ENCODE measurements at places on chromosomes 16 and 17.
A peak's percentile ranks its signal among the peaks of the same experiment; 100 is the strongest.

DNA sequence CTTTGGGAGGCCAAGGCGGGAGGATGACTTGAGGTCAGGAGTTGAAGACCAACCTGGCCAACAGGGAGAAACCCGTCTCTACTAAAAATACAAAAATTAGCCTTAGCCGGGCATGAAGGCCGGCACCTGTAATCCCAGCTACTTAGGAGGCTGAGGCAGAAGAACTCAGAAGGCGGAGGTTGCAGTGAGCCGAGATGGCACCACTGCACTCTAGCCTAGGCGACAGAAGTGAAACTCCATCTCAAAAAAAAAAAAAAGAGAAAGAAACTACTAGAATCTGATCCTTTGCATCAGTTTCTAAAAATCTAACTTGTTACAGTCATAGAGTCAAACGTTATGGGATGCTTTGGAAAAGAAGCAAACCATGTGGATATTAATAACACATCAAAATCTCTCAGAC lies 1.6 kb upstream of the PECAM1 start:
- no peak for DNase-seq

DNA sequence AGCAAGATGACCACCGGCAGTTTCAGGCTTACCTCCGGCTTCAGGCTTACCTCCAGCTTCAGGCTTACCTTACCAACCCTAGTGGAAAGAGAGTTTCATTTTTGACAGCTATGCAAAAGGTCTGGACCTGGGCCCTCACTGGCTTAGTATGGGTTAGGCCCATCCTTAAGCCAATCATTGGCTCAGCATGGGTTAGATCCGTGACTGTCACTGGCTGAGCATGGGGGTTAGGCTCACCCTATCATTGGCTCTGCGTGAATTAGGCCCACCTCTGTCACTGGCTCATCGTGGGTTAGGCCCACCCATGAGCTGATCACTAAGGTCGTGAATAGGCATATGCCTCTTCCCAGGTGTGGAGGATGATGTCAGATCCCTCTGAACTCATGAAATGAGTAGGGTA lies 8.1 kb downstream of the NDE1 start:
- DNase-seq: no peak

GRCh38 chr17:28878981-28879380 lies 18.6 kb downstream of the FLOT2 start:
- DNase-seq: peak; percentile 26

GRCh38 chr16:70703041-70703834 lies 17.4 kb upstream of the MTSS2 start:
- DNase-seq: peak; percentile 81

GRCh38 chr16:19008245-19009169 lies 24.8 kb downstream of the TMC7 start:
- peak; percentile 60 for DNase-seq

GRCh38 chr16:73154063-73154870 lies 106.3 kb upstream of the ZFHX3 start:
- DNase-seq: no peak

DNA sequence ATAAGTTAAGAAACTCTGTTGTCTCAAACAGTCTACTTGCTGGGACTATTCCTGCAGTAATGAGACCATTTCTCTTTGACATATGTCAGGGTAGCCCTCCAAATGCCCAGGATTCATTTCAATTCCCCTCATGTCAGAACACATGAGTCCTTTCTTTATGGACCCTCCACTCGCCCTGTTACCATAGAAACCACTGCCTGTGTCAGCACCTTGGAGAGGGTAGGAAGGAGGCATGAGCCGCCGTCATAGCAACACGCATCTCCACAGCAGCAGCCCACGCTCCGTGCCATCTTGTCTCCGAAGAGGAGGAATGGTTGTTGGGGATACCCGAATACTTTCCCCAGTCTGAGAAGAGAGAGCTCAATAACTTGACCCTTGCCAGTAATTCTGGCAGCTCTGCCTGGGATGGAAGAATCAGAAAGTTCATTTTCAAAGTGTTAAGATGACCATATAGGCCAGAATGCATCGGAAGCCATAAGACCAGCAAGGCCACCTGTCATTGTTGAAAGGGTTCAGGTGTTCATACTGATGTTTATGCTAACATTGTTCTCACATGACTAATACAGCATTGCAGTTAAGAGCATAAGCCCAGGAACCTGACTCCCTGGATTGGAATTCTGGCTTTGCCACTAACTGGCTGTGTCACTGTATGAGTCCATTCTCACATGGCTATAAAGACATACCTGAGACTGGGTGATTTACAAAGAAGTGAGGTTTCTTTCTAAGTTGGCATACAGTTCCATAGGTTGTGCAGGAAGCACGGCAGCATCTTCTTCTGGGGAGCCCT lies 141.3 kb downstream of the ABCC12 start:
- DNase-seq: no peak

DNA sequence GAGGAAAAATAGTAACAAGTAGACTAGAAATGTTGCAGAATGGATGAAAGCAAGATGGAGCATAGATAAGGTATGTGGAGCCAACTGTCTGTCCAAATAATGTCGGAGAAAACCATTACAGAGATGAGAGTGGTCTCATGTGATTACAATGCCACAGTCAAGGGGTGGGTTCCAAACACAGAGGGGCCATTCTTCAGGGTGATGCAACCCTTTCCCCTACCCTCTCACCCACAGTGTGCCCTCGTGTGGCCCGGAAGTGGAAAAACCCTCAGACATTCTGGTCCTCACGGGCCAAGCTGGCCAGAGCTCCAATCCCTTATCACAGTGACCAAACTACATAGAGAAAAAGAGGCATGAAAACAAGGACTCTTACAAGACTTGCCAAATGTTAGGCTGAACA lies 17.7 kb upstream of the HS3ST3A1 start:
- no peak for DNase-seq

GRCh38 chr17:51103050-51103449 lies 17.6 kb downstream of the SPAG9 start:
- DNase-seq: no peak

DNA sequence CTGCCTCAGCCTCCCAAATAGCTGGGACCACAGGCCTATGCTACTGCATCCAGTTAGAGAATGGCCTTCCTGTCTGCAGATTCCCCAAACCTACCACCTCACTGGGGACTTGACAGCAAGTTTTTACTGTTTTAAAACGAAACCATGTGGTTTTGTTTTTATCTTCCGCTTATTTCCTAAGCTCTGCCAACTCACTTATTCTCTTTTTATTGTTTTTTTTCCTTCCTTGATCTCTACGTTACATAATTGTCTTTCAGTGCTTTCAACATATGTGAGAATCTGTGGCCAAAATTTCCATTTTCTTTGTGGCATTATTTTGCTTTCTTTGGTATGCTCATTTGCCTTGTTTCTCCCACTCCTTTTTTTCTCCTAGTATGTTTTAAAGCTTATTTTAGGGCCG lies 14.6 kb upstream of the SLC38A7 start:
- DNase-seq: no peak

GRCh38 chr17:39607851-39608130 lies at the start of gene NEUROD2:
Gene NEUROD2, minus strand, starts transcription at chr17:39607920. Its CDS starts 1,321 bp downstream, at chr17:39606599.
- DNase-seq: no peak

DNA sequence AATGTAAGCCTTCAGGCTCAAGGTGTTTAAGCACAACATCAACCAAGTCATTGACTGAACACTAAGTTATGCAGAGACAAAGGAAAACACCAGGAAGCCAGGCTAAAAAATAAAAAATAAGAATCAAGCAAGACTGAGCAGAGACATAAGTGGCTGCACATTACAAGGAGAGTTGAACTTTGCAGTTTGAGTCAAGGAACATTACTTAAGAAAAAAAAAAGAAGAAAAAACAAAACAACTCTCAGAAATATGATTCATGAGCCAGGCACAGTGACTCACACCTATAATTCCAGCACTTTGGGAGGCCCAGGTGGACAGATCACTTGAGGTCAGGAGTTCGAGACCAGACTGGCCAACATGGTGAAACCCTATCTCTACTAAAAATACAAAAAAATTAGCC lies 168.1 kb downstream of the C16orf95 start:
- no peak for DNase-seq

GRCh38 chr16:19179546-19180490 lies 11.8 kb downstream of the SYT17 start:
- DNase-seq: peak; percentile 42

DNA sequence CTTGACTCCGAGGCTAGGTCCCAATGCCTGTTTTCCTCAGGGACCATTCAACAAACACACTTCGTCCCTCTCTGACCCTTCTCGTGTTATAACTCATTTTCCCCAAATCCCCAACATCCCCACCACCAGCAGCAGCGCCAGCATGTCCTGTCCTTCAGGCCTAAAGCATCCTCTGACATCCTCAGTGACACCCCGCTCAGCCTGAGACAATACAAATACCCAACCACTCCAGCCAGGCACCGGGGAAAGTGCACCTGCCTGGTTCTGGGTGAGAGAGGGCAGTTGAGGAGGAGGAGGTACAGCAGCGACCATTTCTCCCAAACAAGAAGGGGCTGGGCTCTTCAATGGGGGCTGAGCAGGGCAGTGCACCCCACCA lies 4.7 kb downstream of the MNT start:
- no peak for DNase-seq

- DNase-seq: no peak
These were observed 221.3 kb upstream of the KCNJ16 start for GRCh38 chr17:69853541-69854224.

GRCh38 chr17:75176625-75177024 lies 6.1 kb downstream of the SUMO2 start:
- DNase-seq: no peak

GRCh38 chr17:12081720-12082119 lies 61.0 kb downstream of the MAP2K4 start:
- no peak for DNase-seq

DNA sequence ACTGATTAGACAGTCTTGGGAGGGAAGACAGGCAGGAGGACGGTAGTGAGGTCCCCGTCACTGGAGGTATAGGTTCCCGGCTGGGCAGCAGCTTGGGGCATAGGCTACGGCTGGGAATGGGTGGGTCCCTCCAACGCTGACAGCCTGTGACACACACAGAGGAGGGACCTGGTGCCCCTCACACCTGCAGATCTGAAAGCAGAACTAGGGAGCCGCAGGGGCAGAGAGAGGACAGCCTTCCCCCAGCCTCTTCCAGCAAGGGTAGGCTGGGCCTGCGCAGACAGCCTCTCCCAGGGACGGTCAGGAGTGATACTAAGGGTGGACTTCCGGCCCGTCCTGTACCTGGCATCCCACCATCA lies 2.0 kb downstream of the P2RX1 start:
- DNase-seq: no peak

DNA sequence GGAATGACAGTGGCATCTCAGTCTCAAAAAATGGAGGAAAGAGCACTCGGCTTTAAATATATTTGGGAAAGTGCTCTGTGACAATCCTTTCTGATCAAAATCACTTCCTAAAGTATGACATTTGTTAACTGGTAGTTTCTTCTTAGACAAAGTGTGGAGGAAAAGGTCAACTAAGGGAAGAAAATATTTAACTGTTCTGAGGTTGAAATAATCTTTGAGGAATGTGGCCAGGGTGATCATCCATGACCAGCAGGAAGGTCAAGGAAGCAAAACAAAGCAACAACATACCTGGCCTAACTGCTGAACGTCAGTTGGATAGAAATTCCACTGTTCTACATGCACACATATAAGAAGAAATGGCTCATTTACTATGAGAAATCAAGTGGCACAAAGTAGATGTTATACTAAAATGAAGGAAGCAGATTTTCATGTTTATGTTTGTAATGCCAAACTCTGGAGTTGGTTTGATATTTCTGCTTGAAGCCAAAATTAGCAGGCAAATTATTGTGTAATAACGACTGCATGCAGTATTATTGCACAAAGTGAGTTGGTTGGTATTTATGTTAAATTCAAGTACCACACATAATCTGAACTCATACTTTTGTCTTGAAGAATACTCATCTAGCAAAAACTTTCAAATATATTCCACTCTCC lies 87.3 kb upstream of the CORO6 start:
- no peak for DNase-seq

DNA sequence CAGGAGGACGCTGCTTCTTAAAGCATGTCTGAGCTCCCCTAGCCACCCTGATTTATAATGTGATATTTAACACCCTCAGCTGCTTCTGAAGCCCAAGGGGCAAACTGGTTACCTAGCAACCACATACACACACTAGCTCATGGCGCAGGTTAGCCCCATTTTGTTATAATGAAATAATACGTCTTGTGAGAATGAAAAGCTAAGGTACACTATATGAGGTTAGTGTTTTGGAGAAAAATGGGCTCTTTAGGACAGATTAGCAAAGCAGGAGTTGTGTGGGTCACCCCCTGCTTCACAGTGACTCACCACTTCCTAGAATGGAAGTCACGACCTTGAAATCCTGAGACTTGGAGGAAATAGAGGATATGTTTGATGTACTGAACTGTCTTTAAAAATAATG lies 404.8 kb upstream of the HSBP1 start:
- no peak for DNase-seq

- no peak for DNase-seq
These were observed 145.3 kb downstream of the FOXL1 start for GRCh38 chr16:86723689-86724088.

GRCh38 chr17:31374094-31374447 lies 17.4 kb upstream of the RAB11FIP4 start:
- no peak for DNase-seq

- no peak for DNase-seq
These were observed 29.0 kb downstream of the TRPV2 start for GRCh38 chr17:16444258-16444886.

DNA sequence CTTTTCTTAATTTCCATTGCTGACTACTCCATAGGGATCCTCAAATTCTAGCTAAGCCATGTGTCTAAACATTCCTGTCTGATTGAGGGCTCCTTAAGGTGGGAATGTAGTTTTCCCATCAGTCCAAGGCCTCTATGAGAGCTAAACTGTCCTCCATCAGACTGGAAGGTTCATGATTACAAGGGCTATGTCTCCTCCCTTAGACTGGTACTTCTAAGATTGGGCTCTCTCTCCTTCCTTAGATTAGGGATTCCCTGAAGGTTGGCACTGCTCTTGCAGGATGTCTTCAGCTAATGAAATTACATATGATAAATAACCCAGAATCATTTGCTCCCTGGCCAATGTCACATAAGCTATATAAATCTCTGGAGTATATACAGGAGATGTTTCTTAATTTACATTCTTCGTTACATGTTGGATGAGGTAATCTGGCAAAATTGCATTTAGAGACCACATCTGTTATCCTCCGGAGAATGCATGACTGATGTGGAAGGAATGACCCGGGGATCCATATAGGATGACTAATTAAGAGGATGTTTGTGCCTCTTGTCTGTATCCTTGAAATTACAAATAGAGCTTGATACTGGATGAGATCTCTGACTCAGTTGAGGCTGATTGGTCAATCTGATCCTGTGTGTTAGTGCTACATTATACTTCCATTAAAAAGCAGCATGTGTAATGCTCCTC lies 14.2 kb downstream of the B4GALNT2 start:
- DNase-seq: peak; percentile 92

- DNase-seq: no peak
These were observed 1.2 kb downstream of the NFATC3 start for GRCh38 chr16:68086336-68086841.

DNA sequence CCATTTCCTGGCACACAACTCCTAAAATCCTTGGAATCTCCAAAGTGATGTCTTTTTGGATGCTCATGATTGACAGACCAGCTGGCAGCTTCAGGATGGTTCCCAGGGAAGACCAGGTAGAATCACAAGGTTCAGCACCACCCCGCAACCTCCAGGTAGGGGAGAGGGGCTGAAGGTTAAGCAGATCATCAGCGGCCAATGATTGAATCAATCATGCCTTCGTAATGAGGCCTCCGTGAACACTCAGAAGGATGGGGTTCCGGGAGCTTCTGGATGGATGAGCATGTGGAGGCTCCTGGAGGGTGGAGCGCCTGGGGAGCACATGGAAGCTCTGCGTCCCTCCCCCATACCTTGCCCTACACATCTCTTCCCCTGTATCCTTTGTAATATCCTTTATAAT lies 185.9 kb downstream of the SEC14L1 start:
- no peak for DNase-seq

GRCh38 chr16:29308644-29309546 lies 97.6 kb downstream of the NPIPB11 start:
- no peak for DNase-seq
